ENCODE measurements at places on chromosomes 7 and 10.

DNA sequence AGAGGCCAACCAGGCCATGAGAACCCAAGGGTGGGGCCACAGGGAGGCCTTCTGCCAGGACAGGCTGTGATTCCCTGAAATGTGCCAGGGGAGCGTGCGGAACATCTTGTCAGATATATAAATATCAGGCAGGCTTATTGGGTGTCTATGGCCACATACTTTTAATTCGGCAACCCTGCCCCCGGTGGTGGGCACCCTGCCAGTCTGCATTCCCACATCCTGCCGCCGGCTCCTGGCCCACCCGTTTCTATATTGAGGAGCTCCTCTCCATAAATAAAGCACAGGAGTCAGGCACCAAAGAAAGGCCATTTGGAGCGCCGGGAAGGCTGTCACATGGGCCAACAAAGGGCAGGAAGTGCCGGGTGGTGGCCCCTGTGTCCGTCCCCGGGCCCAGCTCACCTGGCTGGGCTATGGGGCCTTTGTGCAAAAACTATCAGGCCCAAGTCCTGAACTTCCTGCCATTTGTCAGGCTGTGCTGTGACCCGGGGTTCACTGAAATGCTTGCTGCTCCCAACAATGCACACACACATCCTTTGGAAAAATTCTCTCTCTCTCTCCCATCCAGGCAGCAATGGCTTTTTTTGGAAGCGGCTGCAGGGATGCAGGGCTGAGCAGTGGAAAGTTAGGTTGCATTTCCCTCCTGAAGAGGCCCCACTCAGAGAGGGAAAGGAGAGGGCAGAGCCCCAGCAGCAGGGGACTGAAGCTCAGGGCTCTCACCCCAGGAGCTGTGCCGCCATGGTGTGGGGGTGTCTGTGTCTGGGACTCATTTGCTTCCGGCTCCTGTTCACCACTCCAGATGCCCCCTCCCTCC lies 25.0 kb upstream of the PODXL start:
- no peak for DNase-seq

DNA sequence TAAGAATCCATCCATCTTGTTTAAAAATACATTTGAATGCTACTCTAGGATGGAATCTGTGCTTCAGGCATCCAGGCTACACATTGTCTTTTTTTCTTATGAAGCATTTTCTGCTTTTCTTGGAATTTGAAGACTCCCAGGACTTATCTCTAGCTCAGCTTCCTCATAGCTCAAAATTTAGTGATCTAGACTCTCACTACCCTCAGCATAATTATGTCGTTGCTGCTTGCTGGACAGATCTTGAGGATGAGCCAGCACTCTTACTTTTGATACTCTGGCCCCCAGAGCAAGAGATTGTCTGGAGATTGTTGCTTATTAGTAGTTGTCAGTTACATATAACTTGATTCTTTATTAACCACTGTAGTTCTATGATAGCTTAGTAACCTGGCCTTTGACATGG lies 83.3 kb upstream of the FGL2 start:
- DNase-seq, result no peak

GRCh38 chr7:95865716-95866371 lies 93.5 kb downstream of the DYNC1I1 start:
- no peak for DNase-seq

DNA sequence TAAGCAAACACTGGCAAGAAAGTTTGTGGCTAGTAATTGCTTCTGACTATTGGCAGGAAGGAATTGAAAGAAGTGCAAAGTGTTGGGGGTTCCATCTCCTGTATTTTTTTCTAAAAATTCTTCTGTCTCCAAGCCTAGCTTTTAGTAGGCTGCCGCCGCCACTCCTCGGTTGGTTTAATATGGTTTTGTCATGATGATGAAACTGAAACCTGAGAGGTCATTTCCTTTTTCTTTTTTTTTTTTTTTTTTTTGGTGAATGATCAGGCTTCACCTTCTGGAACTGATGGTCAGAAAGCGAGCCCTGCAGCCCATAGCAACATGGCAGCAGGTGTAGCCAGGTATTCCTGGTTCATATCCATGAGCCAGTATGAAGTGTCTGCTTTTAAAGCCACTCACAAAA lies 75.3 kb upstream of the AGBL3 start:
- no peak for DNase-seq

GRCh38 chr7:33075818-33076518 lies 13.4 kb upstream of the NT5C3A start:
- DNase-seq, result no peak

- DNase-seq, result no peak
These were observed 63.7 kb downstream of the TRUB1 start for GRCh38 chr10:115001506-115002381.

- no peak for DNase-seq
These were observed 4.1 kb upstream of the CHN2 start for GRCh38 chr7:29190349-29191045.

GRCh38 chr10:86295351-86295750 lies 71.2 kb downstream of the GRID1 start:
- no peak for DNase-seq

DNA sequence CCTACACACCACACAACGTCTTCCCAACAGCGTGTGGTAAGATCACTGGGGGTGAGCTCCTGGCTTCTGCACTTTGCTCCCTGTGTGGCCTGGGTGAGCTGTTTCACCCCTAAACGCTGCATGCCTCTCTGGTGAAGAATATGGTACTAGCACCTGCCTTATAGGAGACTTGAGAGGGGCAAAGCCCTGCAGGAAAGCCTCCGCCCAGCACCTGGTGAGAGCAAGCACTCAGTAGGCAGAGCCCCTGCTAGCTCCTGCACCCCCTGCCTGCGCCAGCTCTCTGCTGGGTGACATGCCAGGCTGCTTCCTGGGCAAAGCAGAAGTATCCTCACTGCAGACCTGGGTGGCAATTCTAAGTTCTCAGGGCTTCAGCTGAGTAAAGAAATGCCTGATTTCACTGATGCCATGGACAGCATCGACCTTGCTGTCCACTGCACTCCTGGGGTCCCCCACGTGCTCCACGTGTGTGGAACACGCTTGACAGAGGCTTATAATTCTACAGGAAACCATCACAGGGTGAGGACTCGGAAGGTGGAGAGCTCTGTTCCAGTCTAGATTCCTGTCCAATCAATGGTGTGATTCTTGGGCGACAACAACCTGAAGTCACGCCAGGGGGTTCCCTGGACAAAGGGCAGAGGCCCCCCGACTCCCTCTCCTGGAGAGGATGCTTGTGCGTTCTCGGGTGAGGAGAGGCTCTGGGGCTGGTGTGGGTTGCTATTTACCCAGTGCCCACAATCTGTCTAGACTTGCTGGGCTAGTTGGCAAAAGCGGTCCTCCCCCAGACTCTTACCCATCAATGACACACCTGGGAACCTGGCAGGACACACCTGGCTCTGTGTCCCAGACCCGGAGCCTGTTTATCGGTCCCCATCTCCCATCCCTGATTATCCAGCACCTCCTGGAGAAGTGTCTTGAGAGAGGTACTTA lies 5.0 kb upstream of the CALML5 start:
- DNase-seq, result no peak

DNA sequence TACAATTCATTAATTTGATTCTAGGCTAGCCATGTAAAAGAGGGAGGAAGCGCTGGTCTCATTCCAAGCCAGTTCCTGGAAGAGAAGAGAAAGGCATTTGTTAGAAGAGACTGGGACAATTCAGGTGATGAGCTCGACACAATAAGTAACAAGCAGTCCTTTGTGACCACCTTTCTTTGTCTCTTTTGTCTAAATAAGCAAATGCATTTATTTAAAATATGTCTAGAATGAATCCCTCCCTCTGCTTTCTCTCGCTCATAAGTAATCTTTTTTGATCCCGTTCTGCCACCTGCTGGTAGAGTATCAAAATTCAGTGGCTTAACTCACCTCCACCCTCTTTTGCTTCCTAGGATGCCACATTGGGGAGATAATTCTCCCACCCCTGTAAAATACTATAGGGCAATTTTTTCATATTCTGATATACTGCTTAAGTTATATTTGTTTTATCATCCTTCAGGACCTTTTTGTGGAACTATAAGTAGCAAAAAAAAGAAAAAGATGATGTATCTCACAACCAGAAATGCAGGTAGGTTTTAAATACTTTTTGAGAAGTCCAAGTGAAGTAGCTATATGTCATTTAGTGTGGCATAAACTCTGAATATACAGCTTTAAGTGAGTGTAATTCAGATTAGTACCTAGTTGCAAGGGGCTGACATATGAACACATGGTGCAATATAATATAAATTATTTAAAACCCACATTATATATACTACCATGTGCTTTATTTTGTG lies 91.5 kb downstream of the GSDME start:
- no peak for DNase-seq

DNA sequence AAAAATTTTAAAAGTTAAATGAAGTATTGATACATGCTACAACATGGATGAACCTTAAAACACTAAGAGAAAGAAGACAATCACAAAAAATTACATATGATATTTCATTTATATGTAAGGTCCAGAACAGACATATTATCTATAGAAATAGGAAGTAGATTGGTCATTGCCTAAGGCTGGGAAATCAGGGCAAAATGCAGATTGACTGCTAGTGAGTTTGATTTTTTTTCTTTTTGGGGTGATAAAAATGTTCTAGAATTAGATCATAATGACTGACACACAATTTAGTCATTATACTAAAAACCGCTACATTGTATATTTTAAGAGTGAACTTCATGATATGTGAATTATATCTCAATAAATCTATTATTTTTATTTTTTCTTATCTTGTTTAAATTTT lies 88.3 kb downstream of the CPEB3 start:
- no peak for DNase-seq

- DNase-seq, result no peak
These were observed 1.4 kb downstream of the OTUD1 start for GRCh38 chr10:23439961-23440889.

Data from stimulated activated CD8-positive, alpha-beta memory T cell treated with anti-CD3 and anti-CD28 coated beads, Interleukin-7, amount 100 ng/mL, for 1 hour (primary cell).